Esophagus squamous epithelium (tissue), 5 donors: ENCODE measurements at places on chromosomes 1 and 21.

GRCh38 chr1:201501812-201502510 lies 5.0 kb downstream of the CSRP1 start:
- DNase-seq, result no peak

GRCh38 chr1:115437196-115437595 lies 99.1 kb upstream of the NGF start:
- no peak for DNase-seq

DNA sequence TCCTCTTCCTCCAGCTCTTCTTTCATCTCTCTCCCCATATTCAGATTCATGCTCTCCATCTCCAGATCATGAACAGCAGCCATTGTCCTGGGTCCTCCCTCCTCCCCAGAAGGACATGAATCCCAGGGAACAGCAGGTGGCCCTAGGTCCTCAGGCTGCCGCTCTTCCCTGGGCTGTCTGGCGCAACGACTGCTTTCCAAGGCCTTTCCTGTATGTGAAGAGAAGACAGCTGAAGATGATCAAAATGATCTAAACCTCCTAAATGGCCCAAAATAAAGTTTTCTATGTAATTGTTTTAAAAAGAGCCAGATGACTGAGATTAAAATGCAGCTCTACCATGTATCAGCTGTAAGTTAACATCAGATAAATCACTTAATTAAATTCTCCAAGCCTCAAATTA lies 22.5 kb downstream of the RHBDL2 start:
- no peak for DNase-seq

DNA sequence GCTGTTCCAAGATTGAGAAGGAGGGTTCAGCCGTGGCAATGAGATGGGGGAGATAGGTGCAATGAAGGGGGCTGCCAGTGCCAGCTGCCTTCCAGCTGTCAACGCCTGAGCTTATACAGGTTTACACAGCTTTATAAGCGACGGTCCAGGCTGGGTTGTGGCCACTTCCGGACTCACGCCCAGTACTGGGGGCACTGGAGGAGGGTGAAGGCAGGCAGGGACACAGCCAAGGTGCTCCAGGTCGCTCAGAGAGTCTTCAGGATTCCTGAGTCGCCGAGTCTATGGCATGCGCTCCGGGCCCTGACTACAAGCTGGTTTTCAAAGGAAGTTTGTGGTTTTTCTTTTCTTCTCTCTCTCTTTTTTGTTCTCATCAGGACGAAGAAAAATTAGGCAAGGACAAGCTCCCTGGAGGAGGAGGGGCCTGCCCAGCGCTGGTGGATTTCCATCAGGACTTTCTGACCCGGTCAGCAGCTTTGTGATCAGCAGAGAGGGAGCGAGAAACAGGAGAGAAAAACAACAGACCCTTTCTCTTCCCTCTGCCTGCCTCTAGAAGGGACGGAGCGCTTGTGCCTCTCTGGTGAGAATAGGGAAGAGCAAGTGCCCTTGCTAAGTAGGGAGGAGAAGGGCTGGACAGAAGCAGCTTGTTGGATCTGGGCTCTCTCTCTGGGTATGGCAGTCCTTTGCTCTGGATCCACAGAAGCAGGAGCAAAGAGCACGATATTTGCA lies at the start of gene MINDY1:
MINDY1 (minus strand) TSS at position 576 of the 726 bp plus-strand sequence. CDS start 4,285 bp downstream, outside the sequence.
- DNase-seq, result no peak

DNA sequence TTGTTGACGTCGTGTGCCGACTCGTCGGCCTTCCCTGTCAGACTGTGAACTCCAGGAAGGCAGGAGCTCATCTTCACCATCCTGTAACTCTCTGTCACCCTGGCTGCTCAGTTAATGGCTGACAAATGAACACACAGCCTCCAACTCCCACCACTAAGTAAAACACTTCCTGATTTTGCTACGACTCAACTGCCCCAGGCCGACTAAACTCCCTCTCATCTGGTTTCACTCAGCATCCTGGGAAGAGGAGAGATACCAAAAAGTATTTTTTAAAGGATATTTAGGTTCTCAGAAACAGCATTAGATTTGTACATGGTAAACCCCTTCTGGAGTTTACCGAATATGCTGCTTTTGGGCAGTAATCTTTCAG lies 18.2 kb upstream of the LHX4 start:
- no peak for DNase-seq

GRCh38 chr21:36661511-36662309 lies 37.2 kb upstream of the SIM2 start:
- no peak for DNase-seq

GRCh38 chr1:208841436-208841835 lies 597.3 kb upstream of the PLXNA2 start:
- DNase-seq, result no peak

DNA sequence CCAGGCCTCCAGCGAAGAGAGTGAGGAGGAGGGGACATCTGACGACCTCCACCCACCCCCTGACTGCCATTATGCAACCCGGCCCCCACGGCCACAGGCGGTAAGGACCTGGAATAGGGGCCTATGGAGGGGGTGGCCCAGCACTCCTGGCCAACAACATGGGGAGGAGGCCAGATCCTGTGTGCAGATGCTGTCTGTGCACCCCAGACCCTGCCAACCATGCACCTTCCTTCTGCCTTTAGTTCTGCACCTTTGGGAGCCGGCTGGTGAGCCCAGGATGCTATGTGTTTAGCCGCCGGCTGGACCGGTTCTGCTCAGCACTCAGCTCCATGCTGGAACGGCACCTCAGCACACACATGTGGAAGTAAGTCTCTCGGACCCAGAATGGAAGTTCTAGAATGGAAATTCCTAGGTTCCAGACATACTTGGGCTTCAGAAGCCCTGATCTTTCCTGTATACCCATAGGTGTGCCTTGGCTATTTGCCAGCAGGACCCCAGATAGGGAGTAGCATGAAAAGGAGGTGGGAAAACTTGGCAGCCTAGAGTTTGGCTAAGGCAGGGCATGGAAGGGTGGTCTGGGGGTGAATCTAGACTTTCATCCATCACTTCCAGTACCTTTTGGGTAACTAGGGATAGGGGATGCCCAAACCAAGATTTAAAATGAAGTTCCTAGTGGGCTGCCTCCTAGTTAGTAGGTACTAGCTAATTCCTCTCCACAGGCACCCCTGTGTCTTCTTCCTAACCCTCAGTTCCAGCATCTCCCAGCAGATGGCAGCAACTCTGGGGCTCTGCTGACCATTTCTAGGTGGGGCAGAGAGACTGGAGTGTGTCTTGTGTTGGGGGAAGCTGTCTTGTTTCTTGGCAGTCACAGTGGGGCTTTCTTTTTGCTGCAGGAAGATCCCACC lies 3.6 kb upstream of the CYB561D1 start:
- DNase-seq, result no peak

- DNase-seq, result no peak
Measured at GRCh38 chr1:227849251-227849650, 33.8 kb downstream of the PRSS38 start.

- no peak for DNase-seq
Measured at GRCh38 chr1:44044071-44044801, 13.0 kb upstream of the SLC6A9 start.

GRCh38 chr1:156104065-156104810 lies 10.3 kb upstream of the LMNA start:
- DNase-seq, result no peak

- no peak for DNase-seq
Measured at GRCh38 chr1:192375306-192375705, 58.5 kb downstream of the RGS21 start.

DNA sequence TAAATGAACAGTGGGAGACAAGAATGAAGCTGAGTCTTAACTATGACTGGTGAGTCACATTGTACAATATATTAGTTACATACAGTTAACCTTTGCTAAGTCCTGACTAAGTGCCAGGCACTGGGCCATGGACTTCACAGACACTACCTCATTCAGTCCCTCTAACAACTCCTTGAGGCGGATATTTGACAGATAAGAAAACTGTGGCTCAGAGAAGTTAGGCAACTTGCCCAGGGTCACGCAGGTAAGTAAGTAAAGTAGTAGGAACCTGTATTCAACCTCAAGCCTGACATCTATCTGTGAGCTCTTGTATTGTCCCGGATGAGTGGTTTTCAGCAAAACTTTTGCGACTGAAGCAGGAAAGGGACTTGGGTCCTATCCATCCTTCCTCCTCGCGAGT lies 62.1 kb downstream of the GNG12 start:
- DNase-seq, result no peak

DNA sequence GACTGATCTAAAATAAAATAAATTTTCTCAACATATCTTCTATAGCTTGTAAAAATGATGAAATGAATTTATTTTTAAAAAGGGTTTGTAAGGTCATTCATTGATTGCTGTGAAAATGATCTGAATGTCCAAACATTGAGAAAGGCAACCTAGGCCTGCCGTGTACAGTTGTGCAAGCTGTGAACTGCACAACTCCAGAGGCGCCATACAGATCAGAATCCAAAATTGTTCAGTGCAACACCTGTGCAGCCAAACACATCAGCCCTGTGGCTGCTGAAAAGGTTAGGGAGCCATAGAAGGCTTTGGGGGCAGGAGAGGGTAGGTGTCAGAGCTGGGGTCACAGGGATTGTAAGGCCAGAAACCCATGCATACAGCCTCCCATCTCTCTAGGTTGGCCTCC lies 9.9 kb upstream of the ZC3H12A start:
- no peak for DNase-seq

DNA sequence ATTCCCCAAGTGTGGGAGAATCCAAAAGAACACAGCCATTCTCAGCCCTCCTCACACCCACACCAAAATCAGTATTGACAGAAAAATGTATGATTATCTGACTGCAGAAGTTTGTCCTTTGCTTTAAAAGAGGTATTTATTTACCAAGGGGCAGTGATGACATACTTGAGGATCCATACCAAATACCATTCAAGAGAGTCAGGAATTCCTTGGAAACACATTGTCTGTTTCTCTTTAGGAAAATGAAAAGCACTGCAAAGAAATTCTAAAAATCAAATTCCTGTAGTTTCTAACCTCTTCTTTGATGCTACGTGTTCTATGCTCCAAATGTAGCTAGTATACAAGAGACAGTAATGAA lies 509.6 kb upstream of the CXADR start:
- DNase-seq, result no peak

DNA sequence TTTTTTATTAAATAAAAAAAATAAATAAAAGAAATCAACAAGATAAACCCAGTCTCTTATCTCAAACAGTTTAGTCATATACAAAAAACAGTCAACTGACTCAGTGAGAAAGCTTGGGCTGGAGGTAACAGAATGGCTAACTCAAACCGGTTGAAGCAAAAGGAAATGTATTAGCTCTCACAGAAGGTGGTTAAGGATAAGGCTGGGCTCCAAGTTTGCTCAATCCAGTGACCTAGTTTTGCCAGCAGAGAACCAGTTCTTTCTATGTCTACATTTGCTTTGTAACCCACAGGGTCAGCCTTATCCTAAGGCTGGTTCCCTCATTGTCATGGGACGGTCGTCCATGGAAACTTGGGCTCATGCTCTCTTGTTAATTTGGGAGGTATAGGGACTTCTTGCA lies 144.5 kb upstream of the L1TD1 start:
- DNase-seq, result no peak

- DNase-seq, result no peak
Measured at GRCh38 chr1:176205332-176205914, 1.7 kb downstream of the COP1 start.

- DNase-seq, result no peak
Measured at GRCh38 chr1:24830680-24831272, 85.5 kb downstream of the CLIC4 start.

- no peak for DNase-seq
Measured at GRCh38 chr1:225998560-225999226, 450 bp downstream of the SDE2 start.

GRCh38 chr1:29264773-29265389 lies 28.6 kb downstream of the PTPRU start:
- DNase-seq, result no peak

- no peak for DNase-seq
Measured at GRCh38 chr1:154212083-154212482, 6.0 kb upstream of the CFAP141 start.

DNA sequence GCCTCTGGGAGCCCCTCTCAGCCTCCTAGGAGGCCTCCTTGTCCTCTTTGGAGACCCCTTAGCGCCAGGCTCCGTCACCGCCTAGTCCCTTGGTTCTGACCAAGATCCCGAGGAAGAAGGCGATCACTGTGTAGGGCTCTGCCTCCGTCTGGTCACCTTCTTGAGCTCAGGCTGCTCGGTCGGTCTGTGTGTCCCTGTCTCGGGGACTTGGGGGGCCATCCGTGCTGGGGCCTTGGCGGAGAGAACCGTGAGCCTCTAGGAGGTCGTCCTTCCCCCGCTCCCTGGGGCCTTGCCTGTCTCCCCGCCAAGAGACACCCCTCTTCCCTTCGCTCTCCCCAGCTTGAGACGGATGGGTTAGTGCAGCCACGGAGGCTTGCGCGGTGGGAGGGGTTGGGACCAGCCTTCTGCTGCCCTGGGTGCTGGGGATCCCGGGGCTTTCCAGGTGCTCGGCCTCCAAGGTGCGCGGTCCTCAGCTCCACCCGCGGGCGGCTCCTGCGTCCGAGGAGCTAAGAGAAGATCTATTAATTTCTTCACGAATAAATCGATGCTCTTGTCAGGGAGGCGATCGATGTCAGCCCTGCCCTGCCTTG lies 701 bp upstream of the INSRR start:
- no peak for DNase-seq

DNA sequence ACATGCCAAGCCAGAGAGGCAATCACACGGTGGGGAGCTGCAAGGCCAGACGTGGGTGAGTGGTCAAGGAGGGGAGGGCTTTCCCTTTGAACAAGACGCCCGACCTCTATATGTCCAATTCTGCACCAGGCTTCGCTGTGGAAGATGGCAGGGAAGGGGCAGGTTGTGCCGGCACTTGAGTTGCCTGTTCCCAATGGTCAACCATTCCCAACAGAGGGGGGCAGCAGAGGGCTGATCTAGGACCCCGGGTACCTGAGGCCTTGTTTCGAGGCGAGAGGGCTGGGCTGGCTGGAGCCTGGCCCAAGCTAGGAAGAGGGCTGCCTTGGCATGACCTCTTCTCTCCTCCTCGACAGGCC lies 64.9 kb downstream of the TMEM53 start:
- DNase-seq, result no peak

- DNase-seq, result no peak
Measured at GRCh38 chr1:143721024-143721373, 250.8 kb downstream of the FAM72C start.

DNA sequence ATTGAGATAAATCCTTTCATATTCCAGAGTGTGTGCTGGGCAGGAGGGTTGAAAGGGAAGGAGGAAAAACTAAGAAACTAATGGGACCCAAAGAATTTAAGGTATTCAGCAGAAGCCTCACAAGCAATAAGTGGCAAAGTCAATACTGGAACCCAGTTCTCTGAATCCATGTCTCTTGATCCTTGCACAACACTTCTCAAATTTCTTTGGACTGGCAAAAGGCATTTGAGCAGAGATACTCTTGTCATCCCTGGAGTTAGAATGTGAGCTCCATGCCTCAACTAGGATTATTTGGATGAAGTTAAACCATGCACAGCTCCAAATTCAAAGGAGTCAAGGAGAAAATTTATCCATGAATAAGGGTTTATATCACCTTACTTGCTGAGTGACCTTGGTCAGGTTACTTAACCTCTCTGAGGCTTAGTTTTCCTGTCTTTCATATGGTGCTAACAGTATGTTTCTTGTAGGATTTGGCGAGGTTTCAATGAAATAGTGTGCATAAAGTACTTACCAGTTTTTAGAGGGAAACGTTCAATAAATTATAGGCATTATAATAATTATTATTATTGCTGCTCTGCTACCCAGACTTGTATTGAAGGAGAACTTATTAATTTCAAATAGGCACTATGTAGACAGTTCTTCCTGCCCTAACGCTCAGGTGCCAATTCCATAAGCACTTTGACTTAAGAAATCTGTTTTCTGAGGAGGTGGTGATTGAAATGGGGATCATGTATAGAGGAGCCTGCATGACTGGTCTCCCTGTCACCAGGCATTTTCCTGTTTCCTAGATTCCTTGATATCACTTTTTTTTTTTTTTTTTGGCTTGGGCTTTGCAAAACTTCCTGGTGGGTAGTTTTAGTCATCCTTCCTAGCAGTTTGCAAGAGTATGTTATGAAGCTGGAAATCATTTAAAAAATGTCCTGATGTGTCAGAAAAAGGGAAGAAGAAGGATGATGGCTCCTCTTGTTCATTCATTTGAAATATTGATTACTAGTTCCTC lies 125.0 kb upstream of the JUN start:
- no peak for DNase-seq
